ENCODE measurements at places on chromosomes 3 and 15.
A peak's percentile ranks its signal among the peaks of the same experiment; 100 is the strongest.

DNA sequence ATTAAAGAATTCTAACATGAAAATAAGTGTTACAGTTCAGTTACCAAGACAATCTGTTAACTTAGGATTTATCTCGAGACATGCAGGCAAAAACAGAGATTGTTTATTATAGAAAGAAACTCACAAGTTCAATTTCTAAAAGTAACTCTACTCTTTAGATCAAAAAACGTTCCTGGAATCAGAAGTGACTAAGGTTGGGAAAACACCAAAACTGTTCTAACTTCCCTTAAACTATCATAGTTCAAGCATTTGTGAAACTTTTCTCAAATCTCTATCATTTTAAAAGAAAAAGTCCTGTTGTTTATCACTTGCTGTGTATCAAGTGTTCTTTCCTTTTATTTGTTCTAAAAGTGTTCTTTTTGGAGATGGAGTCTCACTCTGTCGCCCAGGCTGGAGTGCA is 8.7 kb downstream of the WDR82 start:
- no peak for DNase-seq

DNA sequence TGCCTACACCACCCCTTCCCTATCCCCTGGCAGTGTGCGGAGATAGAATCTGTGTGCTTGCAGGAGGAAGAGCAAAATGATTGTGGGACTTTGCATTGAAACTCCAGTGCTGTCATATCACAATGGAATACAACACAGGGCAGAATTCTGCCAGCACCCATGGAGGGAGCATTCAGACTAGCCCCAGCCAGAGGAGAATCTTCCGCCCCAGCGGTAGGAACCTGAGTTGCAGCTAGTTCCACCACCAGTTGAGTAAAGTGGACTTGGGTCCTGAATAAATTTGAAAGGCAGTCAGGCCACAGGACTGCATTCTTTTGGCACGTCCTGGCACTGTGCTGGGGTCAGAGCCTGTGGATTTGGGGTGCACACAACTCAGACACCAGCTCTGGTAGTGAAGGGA is 27.5 kb downstream of the NCBP2 start:
- no peak for DNase-seq

- no peak for DNase-seq
Measured at GRCh38 chr15:101023501-101024072, 104.4 kb downstream of the LRRK1 start.

DNA sequence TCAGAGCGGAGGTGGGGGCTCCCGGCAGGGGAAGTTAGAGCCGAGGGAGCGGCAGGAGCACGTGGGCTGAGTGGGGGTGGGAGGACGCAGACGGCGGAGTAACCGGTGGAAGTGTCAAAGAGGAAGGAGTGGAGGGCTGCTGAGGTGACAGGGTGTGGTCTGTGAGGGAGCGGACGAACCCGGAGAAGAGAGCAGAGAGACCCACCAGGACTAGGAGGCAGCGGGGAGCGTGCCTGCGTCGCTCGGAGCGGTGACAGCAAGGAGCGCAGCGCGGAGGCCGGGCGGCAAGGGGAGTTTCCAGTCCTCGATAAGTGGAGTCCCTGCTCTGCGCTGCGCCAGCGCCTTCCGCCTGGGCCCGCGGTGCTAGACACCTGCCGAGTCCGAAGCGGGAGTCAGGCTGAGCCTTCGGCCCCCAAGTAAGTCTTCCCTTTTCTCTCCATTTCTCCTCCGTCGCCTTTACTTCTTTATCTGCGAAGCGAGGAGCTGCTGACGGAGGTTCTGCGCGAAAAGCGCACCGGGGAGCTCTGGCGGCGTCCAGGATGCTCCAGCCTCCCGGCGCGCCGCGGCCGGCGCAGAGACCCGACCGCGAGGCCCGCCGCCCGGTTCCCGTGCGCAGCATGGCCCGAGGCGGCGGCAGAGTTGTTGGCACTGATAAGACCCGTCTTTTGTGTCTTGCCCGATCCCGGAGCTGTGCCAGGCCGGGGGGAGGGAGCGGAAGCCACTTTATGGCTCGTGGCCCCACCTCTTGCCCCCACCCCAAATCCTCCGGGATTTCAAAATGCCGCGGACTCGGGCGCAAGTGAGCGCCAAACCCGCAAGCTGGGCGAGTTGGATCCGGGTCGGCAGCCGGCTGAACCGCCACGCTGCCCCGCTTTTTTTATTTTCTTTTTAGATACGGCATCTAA is 533.0 kb upstream of the SEMA6D start:
- peak; percentile 42 for DNase-seq

GRCh38 chr3:172241405-172241804 is 202.0 kb downstream of the FNDC3B start:
- no peak for DNase-seq

GRCh38 chr15:57599296-57599810 is 7.6 kb downstream of the MYZAP start:
- no peak for DNase-seq

- DNase-seq, result no peak
Measured at GRCh38 chr3:191435981-191436380, 25.0 kb upstream of the PYDC2 start.

Measured in AG08396 (cell line).